ENCODE measurements at places on chromosomes 6 and 20.

GRCh38 chr6:10877871-10878270, 4.0 kb downstream of the GCM2 start:
- H3K36me3 ChIP-seq: no peaks in the 10 kb centered on the region
- H3K4me3 ChIP-seq: no peak overlapping the region
- no peak overlapping the region for H3K27ac ChIP-seq
- H3K27me3 ChIP-seq: peaks cover 29% of the 10 kb centered on the region
- DNase-seq: no peak

GRCh38 chr20:57898332-57898731, 188.5 kb upstream of the PMEPA1 start:
- no peaks in the 10 kb centered on the region for H3K36me3 ChIP-seq
- no peaks in the 10 kb centered on the region for H3K27me3 ChIP-seq
- peaks cover 3% of the 10 kb centered on the region for H3K4me1 ChIP-seq
- H3K27ac ChIP-seq: no peak overlapping the region
- DNase-seq: no peak

GRCh38 chr6:11460001-11460668, 77.4 kb upstream of the TMEM170B start:
- H3K27ac ChIP-seq: no peak overlapping the region
- H3K27me3 ChIP-seq: no peaks in the 10 kb centered on the region
- DNase-seq: no peak
- H3K4me1 ChIP-seq: no peaks in the 10 kb centered on the region

DNA sequence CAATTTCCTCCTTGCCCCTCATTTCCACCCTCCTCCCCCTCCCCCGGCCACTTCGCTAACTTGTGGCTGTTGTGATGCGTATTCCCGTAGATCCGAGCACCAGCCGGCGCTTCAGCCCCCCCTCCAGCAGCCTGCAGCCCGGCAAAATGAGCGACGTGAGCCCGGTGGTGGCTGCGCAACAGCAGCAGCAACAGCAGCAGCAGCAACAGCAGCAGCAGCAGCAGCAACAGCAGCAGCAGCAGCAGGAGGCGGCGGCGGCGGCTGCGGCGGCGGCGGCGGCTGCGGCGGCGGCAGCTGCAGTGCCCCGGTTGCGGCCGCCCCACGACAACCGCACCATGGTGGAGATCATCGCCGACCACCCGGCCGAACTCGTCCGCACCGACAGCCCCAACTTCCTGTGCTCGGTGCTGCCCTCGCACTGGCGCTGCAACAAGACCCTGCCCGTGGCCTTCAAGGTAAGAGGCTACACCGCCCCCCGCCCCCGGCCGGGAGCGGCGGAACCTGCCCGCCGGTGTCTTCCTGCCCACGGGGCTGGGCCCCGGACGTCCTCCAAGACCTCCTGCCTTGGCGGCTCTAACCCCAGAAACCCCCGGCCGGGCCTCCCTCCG, 44.9 kb upstream of the SUPT3H start:
- peaks cover 7% of the 10 kb centered on the region for H3K4me1 ChIP-seq
- peaks cover 69% of the 10 kb centered on the region for H3K27me3 ChIP-seq
- no peak overlapping the region for H3K27ac ChIP-seq
- no peak for DNase-seq

GRCh38 chr20:17651760-17652388, 30.2 kb downstream of the RRBP1 start:
- no peak overlapping the region for H3K4me3 ChIP-seq
- H3K27ac ChIP-seq: no peak overlapping the region
- no peaks in the 10 kb centered on the region for H3K27me3 ChIP-seq
- peaks cover 8% of the 10 kb centered on the region for H3K4me1 ChIP-seq

DNA sequence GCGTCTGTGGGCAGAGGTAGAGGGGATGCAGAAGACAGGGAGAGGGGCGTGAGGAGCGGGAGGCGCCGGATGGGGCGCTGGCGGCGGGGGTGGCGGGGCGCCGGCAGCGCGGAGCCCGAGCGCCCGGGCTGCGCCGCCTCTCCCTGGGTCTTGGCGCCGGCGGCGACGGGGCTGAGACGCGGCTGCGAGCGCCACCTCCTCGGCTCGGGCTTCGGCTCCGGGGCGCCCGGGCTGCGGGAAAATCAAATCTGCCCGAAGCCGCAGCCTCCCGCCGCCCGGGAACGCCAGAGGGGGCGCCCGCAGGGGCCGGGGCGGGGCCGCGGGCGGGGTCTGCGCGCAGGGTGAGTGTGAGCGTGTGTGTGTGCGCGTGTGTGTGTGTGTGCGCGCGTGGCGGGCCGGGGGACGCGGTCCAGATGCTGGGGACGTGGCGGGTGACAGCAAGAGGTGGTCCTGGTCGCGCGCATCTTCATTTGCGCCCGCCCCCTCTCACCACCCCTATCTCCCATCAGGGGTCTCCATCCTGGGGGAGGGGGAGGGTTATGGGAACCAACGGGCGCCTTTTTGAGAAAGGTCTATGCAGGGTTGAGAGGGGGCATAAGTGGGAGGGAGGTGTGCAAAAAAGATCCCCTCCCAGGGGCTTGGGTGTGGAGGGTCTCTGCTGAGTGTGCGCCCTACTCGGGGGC, 646 bp upstream of the CPNE5 start:
- H3K4me1 ChIP-seq: peaks cover 9% of the 10 kb centered on the region
- peaks cover 22% of the 10 kb centered on the region for H3K27me3 ChIP-seq
- H3K36me3 ChIP-seq: no peaks in the 10 kb centered on the region
- DNase-seq: no peak

- no peaks in the 10 kb centered on the region for H3K27me3 ChIP-seq
- no peak for DNase-seq
- no peaks in the 10 kb centered on the region for H3K36me3 ChIP-seq
- H3K4me3 ChIP-seq: no peak overlapping the region
- no peaks in the 10 kb centered on the region for H3K4me1 ChIP-seq
These were observed 82.2 kb upstream of the NAA20 start for GRCh38 chr20:19934792-19935491.

GRCh38 chr6:108895571-108895970, 47.3 kb downstream of the ARMC2 start:
- H3K4me3 ChIP-seq: no peak overlapping the region
- no peak overlapping the region for H3K27ac ChIP-seq
- no peaks in the 10 kb centered on the region for H3K27me3 ChIP-seq
- no peaks in the 10 kb centered on the region for H3K36me3 ChIP-seq
- DNase-seq: no peak

DNA sequence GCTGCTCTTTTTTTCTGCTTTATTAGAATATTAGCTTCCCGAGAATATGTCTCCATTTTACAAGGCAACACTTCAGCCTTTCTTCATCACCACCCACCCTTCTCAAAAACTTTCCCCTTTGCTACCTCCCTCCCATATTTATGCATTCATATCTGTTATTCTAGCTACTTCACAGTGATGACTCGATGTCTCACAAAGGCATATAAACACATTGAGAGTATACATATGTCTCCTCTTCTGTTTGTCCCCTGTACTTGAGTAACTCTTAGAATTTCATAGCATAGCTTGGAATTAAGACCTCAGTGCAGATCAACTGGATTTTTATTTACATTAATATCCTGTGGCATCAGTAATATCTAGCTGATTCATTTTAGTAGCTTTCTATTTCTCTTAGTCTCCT, 6.5 kb downstream of the RNF144B start:
- no peaks in the 10 kb centered on the region for H3K27me3 ChIP-seq
- H3K4me3 ChIP-seq: no peak overlapping the region
- H3K4me1 ChIP-seq: peaks cover 17% of the 10 kb centered on the region
- no peak overlapping the region for H3K27ac ChIP-seq
- H3K36me3 ChIP-seq: no peaks in the 10 kb centered on the region

DNA sequence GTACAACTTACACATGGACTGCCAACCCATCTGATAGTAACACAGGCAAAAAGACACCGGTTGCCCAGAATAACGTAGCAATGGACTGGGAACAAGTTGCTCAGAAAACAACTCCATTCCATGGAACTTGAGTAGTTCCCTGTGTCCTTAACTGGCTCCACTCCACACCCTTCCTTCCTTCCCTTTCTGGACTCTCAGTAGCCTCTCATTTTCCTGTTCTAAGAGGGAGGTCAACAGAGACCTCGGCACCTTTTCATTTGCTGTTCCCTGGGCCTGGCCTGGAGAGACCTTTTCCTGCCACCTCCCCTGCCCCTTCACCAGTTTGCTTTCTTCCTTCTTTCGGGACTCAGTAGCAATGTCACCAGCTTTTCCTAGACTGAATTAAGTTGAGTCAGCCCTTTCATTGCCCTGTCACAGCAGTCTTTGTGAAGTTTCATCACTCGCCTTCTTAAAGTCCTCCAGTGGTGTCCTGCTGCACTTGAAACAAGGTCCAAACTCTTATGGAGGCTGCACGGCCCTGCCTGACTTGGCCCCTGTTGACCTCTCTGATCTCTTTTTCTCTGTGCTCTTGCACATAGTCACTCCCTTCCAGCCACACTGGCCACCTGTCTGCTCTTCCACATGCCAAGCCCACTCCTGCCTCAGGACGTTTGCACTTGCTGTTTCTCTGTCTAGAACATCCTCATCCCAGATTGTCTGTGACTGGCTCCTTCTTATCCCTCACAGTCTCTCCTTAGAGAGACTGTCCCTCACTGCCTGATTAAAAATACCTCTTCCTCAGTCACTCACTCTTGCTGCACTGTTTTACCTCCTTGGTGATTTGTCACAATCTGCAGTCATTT, 90.8 kb downstream of the KCNB1 start:
- H3K4me3 ChIP-seq: no peak overlapping the region
- no peak for DNase-seq
- H3K4me1 ChIP-seq: no peaks in the 10 kb centered on the region
- no peaks in the 10 kb centered on the region for H3K27me3 ChIP-seq
- no peak overlapping the region for H3K27ac ChIP-seq
- no peaks in the 10 kb centered on the region for H3K36me3 ChIP-seq

DNA sequence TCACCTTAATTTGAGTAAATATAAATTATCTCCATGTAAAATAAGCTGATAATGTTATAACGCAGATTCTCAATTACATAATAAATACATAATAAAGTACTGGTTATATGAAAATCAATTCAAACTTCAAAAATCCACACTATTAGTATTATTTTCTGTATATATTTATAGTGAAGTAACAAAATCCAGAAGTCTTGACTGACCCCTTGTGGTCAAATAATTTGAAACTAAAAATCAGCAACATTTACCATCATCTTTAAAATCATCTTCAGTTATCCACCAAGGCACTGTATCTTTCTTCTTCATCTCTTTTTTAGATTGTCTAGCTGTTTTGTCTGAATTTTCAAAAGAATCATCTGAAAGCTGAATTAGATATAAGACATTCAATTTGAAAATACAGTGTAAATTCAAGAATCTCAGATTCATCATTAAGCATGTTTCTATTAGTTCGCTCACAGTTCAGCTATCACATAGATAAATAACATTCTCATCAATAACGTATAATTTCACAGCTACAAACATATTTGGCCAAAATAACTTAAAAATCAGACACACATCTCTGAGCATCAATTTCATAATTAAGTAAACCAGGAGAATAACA, 6.5 kb downstream of the CEP162 start:
- H3K4me1 ChIP-seq: no peaks in the 10 kb centered on the region
- H3K36me3 ChIP-seq: no peaks in the 10 kb centered on the region
- H3K27ac ChIP-seq: no peak overlapping the region
- no peak overlapping the region for H3K4me3 ChIP-seq
- no peak for DNase-seq

- H3K4me3 ChIP-seq: peak overlapping the region; percentile 58
- no peak for DNase-seq
- peaks cover 90% of the 10 kb centered on the region for H3K27me3 ChIP-seq
- peaks cover 20% of the 10 kb centered on the region for H3K4me1 ChIP-seq
- no peak overlapping the region for H3K27ac ChIP-seq
These were observed 1.8 kb downstream of the NKX2-2 start for GRCh38 chr20:21511850-21512633.

DNA sequence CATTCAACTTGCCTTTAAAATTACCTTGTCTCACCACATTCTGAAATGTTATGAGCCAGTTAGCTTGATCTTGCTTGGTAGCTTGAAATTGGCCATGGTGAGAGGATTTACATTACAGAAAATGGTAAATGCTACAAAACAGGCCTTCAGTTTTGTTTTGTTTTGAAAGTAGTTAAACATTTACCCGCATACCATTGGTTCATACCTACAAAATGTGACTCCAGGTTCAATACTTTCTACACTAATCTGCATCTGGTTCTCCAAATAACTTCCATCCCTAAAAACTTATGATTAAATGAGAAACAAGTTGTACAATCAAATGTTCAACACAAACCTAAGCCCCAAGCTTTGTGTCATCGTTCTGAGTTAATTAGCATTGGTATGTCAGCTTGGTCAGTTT, 30.5 kb upstream of the MYBL2 start:
- no peak for DNase-seq
- no peak overlapping the region for H3K27ac ChIP-seq
- no peaks in the 10 kb centered on the region for H3K27me3 ChIP-seq

- H3K27me3 ChIP-seq: no peaks in the 10 kb centered on the region
- no peaks in the 10 kb centered on the region for H3K36me3 ChIP-seq
- H3K27ac ChIP-seq: no peak overlapping the region
These were observed 35.9 kb downstream of the SULF2 start for GRCh38 chr20:47749339-47749738.

DNA sequence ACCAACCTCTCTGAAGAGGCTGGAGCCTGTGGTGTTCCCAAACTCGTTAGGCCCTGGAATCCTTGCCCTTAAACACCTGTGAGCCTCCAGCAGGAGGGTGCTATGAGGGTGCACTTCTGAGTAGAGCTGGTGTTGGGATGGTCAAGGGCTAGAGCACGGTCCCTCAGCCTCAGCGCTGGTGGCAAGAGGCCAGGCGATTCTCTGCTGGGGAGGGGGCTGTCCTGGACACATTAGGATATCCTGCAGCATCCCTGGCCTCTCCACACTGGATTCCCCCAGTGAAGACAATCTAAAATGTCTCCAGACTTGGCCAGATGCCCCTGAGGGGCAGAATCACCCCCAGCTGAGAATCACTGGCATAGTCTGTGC, 157.8 kb downstream of the SYCP2 start:
- peaks cover under 1% of the 10 kb centered on the region for H3K36me3 ChIP-seq
- DNase-seq: no peak

Measured in H1 (cell line).